ENCODE measurements at places on chromosomes 1 and 21.

- DNase-seq = no peak
Observed at GRCh38 chr1:90336552-90337324, 341.8 kb downstream of the ZNF326 start.

DNA sequence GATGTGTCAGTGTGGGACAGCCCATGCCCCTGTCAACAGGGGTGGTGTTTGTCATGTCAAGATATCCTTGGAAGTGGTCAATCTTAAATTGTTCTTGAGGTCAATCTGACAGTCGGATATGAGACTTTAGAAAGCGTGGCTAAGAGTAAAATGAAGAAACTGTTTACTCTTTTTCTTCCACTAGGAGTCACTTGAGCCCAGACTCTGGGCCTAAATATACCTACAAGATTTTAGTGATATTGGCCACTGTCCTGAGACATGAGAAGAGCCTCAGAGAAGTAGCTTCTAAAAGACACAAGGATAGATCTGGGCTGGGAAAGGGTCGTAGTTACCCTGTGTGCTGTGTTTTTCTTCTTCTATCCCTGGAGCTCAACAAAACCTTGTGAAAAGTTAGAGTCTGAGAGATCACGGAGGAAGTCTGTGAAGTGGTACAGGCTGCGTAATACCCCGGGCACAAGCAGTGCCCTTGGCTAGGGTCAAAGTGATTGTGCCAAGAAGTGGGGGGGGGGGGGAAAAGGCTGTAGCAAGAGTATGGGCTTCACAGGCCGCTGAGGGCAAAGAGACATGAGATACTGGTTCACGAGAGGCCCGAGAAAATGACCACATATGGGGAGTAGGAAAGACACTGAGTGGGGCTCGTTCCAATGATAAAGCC, 355.2 kb upstream of the GREM2 start:
- no peak for DNase-seq

GRCh38 chr1:76080552-76081079, 6.1 kb downstream of the ST6GALNAC3 start:
- DNase-seq = no peak

DNA sequence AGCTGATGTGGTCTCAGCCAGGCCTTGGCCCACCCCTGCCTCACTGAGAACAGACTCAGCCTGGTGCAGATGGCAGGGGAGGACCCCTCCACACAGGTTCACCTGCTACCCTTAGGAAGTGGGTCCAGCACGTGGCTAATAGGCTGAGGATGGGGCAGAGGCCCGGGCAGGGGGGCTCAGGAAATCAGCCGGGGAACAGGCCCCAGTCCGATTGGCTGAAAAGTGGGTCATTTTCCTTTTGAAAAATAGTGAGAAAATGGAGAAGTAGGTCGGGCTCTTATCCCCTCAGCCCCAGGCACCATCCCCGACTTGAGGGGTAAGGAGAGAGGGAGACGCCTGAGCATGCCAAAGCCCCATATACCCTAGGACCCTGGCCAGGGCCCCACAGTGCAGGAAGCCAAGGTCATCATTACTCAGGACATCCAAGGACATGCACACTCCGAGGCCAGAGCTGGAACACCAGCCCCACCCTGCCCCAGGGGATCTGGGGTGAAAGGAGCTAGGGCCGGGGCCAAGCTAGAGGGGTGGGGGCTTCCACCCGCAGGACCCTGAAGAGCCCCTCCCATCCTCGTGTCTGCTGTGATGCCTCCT, 11.0 kb downstream of the DLGAP3 start:
- no peak for DNase-seq
